ENCODE measurements at places on chromosomes 16 and 17. TPM values are rescaled to one million over a fixed set of nuclear protein-coding genes. Genes with fewer than 3 reads are reported as not detected.
A peak's percentile ranks its signal among the peaks of the same experiment; 100 is the strongest.

GRCh38 chr16:81531419-81531821, 86.8 kb downstream of the CMIP start:
- no peak for DNase-seq

DNA sequence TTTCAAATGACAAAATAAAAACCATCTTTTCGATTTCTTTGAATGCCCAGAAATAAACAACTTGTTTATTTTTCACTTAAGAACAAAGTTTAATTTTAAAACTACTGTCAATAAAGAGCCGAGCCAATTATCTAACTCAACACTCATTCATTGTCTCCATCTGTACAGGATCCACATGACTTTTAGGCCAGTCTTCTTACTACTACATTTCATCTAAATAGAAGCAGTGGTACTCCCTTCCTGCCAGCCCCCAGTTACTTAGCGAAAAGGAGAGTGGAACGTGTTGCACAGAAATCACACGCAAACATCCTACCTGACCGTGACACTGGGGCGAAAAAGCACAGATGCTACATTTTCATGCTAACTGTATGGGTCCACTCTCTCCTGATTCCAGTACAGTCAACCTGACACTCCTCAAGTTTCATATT, 1.2 kb downstream of the GNA13 start:
- DNase-seq: no peak

DNA sequence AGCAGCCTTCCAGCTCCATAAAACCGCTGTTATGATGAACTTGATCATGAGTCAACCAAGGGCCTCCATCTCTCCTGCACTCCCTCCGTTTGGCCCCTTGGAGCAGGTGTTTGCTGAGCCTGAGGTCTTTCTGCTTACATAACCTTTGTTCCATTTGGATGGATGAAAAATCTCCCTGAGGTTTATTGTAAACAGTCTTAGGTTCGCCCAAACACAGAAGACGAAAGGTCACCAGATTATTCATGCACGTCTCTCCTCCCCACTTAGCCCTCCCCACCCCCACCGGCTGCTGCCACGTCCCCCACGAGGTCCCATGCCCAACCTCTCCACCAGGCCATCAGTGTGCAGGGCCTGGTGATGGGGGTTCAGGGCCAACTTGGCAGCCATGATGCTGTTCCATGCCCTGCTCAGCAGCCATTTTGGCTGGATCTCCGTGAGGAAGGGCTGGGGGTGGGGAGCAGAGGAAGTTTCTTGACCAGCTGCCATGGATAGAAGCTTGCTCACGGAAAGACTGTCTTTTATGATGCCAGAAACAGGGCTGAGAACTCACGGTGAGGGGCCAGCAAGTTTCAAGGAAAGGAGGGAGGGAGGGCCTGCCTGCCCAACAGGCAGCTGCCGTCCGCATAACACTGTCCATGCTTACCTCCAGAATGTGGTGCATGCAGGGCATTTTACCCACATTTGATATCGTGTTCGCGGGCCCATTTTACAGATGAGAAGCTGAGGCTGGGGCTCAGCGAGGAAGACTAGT, 47.8 kb upstream of the FOXF1 start:
- DNase-seq: no peak

GRCh38 chr17:78120971-78121800, 7.4 kb downstream of the TMC6 start:
- peak; percentile 44 for DNase-seq

CCL16 gene
- not detected for polyA plus RNA-seq

PYY gene
- polyA plus RNA-seq: 1.1 TPM

Data from aorta (tissue), 5 donors.